ENCODE measurements at places on chromosomes 7 and 10.

GRCh38 chr10:125812128-125812750, 10.8 kb downstream of the UROS start:
- DNase-seq, result no peak

DNA sequence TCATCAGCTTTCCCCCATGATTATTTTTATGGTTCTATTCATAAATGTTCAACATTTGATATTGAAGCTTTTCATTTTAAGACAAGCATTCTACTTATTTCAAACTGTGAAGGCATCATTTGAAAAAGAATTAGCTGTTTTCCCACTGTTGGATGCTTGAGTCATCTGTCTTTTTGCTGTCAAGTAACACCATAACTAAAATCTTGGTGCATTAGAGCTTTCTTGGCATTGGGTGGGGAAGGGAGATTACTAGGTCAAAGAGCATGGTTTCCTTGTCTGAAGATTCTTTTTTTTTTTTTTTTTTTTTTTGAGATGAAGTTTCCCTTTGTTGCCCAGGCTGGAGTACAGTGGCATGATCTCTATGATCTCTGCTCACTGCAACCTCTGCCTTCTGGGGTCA, 68.5 kb downstream of the CTBP2 start:
- DNase-seq, result no peak

GRCh38 chr10:25261558-25261957, 86.8 kb downstream of the GPR158 start:
- DNase-seq, result no peak

GRCh38 chr10:30959836-30960210, 71.8 kb downstream of the ZNF438 start:
- no peak for DNase-seq

DNA sequence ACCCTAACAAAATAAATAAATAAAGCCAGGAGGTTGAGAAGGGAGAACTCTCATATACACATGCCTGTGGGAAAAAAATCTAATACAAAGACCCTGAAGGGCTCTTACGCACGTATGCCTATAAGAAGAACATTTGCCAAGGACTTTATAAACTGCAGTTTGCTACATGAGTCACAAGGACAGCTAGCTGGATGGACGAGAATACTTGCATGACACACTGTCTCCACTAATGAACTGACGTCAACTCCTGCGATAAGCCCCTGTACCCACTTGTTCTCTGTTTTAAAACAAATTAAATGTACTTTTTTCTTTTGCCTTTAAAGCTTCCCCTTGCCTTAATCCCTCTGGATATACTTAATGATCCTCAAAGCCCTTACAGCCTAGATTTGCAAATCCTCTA, 374.6 kb upstream of the GHITM start:
- DNase-seq, result no peak

- DNase-seq, result no peak
Measured at GRCh38 chr7:151279868-151280267, 31.4 kb upstream of the SMARCD3 start.

DNA sequence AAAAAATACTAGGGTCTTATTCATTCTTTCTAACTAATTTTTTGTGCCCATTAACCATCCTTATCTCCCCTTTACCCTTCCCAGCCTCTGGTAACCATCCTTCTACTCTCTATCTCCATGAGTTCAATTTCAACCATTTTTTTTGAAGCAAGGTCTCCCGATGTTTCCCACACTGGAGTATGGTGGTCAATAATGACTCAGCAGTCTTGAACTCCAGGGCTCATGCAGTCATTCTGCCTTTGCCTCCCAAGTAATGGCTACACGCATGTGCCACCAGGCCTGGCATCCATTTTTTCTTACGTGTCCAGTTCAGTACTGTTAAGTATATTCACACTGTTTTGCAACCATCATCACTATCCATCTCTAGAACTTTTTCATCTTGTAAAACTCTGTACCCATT, 60.4 kb downstream of the CYTH3 start:
- no peak for DNase-seq

DNA sequence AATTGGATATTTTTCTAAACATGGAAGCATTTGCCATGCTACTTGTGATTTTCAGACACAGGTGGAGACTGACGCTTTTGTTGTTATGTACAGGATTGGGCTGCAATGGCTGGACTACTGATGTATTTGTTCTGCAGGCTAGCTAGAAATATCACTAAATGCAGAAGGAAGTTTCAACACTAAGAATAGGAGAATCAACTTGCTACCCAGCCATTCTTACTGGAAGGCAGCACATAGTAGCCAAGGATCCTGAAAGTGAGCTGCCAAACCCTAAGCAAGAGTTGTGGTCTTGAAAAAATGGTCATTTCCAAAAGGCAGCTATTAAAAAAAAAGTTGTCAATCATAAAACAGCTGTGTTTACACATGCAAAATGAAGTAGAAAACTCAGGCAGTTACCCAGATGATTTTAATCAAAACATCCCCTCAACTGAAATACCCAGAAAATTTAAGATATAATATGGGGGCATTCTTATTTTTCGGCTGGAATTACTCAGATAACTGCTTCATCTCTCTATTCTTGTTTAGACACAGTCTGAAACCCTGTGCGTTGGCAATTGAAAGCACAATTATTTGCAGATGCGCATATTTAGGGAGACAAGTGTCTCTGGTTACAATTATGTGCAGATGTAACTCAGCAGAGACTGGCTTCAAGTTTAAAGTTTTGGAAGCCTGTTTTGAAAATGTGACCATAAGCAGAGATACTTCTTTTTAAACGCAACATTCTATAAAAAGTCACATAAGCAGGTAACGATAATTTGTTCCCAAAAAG, 31.2 kb downstream of the GFRA1 start:
- no peak for DNase-seq

GRCh38 chr10:60480865-60481563, 91.3 kb upstream of the ANK3 start:
- no peak for DNase-seq

- no peak for DNase-seq
Measured at GRCh38 chr10:110742801-110743200, 98.7 kb downstream of the RBM20 start.

Data from stimulated activated CD4-positive, alpha-beta T cell treated with anti-CD3 and anti-CD28 coated beads, Interleukin-2, amount 100 ng/mL, for 24 hours (primary cell).